Activated naive CD8-positive, alpha-beta T cell treated with anti-CD3 and anti-CD28 coated beads, Interleukin-2, amount 50 U/mL, for 16 hours (primary cell): ENCODE measurements at places on chromosomes 11 and 22.

- no peak for DNase-seq
These were observed 8.2 kb upstream of the PARVG start for GRCh38 chr22:44172370-44173108.

DNA sequence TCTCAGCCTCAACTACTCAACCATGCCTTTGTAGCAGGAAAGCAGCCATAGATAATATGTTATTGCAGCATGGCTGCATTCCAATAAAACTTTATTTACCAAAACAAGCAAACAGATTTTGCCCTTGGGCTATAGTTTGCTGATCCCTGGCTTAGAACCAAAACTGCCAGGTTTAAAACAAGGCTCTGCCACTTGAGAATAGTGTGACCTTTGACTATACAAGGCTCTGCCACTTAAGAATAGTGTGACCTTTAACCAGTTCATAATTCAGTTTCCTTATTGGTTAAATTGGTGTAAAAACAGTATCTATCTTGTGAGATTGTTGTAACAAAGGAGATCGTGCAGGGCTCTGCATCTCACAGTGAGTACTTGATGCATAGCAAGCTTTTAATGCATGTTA, 217.3 kb upstream of the MTNR1B start:
- DNase-seq = no peak

- DNase-seq = no peak
These were observed 59.2 kb downstream of the MED15 start for GRCh38 chr22:20566420-20567260.

DNA sequence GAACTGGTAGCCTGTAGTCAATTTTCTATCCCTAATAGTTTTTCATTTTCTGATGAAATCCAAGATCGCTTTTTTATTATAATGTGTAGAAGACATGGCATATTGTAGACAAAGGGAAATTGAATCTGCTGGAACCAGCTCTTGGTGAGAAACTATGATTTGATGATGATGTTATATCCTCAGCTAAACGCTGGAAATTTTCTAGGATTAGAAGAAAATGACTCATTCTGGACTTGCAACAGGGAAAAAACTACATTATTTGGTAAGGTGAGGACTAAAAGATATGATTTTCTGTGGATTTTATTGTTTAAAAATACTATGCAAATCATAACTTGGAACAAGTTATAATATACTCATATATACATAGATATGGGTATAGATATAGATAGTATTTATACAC, 14.1 kb upstream of the PGM2L1 start:
- no peak for DNase-seq

DNA sequence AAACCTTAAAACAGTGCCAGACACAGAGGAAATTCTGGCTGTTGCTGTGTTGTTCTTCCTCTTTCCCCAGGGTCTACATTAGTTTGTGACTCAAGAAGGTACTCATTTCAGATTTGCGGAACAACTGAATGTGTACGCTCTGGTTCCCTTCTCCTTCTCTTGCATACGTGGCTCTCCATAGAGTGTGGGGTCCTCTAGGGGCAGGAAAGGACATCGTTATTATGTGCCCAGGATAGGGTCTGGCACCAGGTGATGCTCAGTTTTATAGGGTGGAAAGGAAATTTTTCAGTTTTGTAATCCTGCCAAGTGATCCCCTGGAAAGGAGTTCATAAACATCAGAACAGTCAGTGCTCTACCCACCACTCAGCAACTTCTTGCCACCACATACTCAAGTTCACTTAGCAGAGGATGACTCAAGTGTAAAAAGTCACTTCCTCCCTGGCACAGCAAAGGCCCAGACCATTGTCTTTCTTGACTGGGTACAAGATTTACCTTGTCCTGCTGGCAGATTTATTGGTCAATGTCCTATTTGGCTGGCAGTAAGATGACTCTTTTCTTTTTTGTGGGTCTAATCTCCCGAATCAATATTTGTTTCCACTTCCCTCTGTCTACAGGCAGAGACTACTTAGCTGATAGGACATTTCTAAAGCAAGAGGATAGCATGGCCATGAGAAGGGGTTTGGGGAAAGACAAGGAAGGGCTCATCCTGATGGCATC, 246.0 kb upstream of the TENM4 start:
- no peak for DNase-seq

- no peak for DNase-seq
These were observed 23.6 kb upstream of the MYRF start for GRCh38 chr11:61728940-61729219.

GRCh38 chr11:71255800-71256479, 3.6 kb upstream of the SHANK2 start:
- DNase-seq = no peak

- no peak for DNase-seq
These were observed 22.1 kb upstream of the KRTAP5-7 start for GRCh38 chr11:71505001-71505400.

DNA sequence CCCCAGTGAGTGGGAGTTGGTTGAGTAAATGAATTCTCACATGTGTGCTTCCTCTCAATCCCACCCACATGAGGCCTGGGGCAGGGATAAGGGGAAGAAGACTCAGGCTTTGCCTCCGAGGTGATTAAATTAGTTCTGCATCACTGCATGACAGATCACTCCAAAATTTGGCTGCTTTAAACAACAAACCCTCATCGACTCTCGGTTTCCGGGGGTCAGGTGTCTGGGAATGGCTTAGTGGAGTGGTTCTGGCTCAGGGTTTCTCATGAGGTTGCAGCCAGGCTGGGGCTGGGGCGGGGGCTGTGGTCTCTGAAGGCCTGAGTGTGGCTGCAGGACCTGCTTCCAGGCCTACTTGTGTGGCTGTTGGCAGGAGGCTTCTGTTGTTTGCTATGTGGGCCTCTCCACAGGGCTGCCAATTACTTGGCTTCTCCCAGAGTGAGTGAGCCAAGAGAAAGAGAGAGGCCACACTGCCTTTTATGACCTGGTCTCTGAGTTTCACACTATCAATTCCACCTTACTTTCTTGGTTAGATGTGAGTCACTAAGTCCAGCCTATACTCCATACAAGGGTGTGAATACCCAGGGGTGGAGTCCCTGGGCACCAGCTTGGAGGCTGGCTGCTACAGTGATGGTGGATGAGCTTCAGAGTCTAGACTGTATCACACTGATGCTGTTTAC, 15.9 kb downstream of the MOGAT2 start:
- no peak for DNase-seq

GRCh38 chr22:41308544-41308947, 7.2 kb downstream of the ZC3H7B start:
- no peak for DNase-seq

DNA sequence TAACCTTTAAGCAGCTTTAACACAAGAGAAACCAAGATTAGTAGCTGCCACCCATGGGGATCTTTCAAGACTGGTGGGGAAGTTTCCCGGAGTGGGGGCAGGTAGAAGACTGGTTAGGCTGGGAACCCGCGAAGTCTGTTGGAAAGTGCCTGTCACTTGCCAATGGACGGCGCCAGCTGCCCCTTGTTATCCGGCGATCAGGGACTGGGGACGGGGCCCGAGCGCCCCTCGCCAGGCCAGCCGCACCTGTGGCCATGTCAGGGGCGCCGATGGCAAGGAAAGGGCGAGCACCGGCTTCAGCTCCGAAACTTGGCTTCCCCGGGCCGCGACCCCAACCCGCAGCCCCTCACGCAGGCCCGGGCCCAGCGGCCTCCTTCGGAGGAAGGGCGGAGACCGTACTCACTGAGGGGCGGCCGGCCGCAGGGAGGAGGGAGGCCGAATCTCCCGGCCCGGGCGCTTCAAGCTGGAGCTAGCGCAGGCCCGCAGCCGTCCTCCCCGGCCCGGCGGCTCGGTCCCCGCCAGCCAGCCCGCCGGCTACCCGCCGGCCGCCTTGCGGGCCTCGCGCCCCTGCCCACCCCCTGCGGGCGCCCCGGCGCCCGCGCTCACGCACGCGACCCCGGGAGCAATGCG, 539 bp downstream of the EIF4ENIF1 start:
- no peak for DNase-seq
